ENCODE measurements at places on chromosomes 13 and 19.

GRCh38 chr13:99809926-99810325, 161.6 kb downstream of the ZIC5 start:
- no peak for DNase-seq

- DNase-seq, result peak; percentile 59
Observed at GRCh38 chr19:43779147-43779819, 1.5 kb downstream of the KCNN4 start.

GRCh38 chr19:52691215-52691610, 43.6 kb downstream of the ZNF611 start:
- DNase-seq, result no peak

DNA sequence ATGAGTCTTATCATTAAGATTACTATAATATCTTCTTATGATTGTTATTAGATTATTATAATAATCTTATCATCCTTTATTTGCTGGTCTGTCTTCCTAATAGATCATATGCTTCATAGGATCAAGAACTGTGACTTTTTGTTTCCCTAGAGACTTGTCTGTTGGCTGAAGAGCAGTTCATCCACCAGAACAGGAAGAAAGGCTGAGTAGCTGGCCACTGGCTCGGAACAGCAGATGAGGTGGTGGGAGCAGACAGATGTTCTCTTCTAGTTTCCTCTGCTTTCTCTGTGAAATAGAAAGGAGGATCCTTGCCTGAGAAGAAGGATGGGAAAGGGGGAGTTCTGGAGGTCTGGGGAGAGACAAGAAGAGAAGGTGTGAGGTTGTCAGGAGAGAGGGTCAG, 120.0 kb downstream of the CCNA1 start:
- no peak for DNase-seq

- DNase-seq, result no peak
Observed at GRCh38 chr13:80473695-80474094, 132.8 kb upstream of the SPRY2 start.

- peak; percentile 69 for DNase-seq
Observed at GRCh38 chr13:41352935-41353840, 42.1 kb downstream of the NAA16 start.

- DNase-seq, result no peak
Observed at GRCh38 chr19:1851654-1852580, 3.6 kb upstream of the REXO1 start.

DNA sequence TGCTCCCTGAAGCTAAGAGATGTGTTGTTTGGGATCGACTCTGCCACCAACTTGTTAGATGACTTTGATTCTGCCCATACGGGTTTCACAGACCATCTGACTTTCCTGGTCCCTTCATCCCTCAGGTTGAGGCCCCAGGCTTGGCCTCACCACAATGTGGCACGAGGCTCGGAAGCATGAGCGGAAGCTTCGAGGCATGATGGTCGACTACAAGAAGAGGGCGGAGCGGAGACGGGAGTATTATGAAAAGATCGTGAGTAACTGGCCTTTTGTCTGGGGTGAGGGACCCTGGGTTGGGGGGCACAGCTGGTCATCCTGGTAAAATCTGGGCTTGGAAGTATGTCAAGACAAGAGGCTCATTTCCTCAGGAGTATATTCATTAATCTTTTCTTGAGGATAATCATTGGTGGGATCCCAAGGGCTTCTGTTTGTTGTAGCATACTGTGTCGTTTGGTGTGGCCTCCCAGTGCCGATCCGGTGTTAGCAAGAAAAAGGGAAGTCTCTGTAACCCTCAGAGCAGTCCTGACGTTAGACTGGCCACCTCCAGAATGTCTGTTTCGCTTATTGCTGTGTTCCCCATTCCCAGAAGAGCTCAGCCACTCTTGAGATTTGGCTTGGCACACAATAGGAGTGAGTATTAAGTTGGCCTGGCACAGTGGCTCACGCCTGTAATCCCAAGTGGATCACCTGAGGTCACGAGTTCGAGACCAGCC, 1.4 kb downstream of the CLASRP start:
- DNase-seq, result peak; percentile 88

DNA sequence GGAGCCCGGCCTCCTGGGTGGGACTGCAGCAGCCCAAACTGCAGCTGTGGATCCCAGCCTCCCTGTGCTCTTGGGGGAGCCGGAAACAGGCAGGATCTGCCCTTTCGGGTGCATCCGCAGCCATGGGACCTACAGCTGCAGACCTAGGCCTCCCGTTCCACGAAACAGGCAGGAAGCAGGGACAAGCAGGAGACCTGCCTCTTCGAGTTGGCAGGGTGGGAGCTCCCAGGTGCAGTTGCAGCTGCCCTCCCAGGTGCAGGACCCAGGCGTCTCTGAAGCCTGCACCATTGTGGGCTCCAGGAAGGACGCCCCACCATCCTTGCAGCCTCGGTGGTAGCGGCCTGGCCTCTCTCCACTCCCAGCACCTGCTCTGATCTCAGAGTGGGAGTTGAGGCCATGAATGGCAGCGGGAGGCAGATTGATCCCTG, 189.0 kb upstream of the KLHL1 start:
- no peak for DNase-seq

GRCh38 chr13:68173111-68173510, 943.0 kb upstream of the PCDH9 start:
- DNase-seq, result no peak

DNA sequence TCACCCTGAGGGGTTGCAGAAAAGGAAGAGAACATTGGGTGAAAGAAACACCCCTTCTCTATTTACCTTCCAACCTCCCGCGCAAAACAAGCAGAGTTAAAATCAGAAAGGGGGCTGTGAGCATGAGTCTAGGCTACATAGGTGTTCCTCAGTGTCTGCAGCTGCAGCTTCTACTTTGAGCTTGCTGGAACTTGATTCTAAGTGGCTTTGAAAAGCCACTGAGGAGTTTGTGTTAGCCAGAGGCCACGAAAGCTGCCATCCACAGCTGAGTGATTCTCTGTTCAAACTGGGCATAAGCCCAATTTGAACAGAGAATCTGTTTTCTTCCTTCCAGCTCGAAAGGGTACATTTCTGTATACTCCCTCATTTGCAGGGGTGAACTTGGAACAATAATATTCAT, 343.9 kb downstream of the PCDH9 start:
- no peak for DNase-seq

GRCh38 chr13:77979721-77980385, 61.2 kb upstream of the EDNRB start:
- no peak for DNase-seq

- DNase-seq, result no peak
Observed at GRCh38 chr13:86882835-86883234, 788.3 kb upstream of the SLITRK5 start.

DNA sequence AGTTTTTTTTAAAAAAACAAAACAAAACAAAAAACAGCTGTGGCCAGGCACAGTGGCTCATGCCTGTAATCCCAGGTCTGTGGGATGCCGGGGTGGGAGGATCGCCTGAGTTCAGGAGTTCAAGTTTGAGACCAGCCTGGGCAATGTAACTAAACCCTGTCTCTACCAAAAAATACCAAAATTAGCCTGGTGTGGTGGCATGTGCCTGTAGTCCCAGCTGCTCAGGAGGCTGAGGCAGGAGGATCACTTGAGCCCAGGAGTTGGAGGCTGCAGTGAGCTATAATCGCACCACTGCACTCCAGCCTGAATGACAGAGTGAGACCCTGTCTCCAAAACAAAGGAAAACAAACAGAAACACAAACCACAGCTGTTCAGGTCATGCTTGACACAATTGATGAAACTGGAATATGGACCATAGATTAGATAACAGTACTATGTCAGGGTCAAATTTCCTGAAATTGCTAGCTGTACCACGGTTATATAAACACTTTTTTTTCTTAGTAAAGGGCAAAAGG, 6.9 kb upstream of the ANGPTL4 start:
- no peak for DNase-seq

DNA sequence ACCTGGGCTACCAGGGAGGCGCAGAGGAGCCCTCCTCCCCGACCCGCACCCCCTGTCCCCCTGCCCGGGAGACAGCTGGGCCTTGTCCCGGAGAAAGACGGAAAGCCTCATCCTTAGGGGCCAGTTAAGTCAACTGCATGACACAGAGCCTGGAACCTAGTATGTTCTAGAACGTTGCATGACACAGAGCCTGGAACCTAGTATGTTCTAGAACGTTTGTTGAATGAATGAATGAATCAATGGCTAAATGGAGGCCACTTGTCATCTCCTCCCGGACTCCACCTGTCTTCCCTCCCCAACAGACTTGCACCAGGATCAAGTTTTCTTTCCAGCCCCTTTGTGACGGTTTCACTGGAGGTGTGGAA, 706 bp downstream of the SERP2 start:
- no peak for DNase-seq

GRCh38 chr19:43470288-43470687, 4.9 kb upstream of the LYPD3 start:
- DNase-seq, result no peak

DNA sequence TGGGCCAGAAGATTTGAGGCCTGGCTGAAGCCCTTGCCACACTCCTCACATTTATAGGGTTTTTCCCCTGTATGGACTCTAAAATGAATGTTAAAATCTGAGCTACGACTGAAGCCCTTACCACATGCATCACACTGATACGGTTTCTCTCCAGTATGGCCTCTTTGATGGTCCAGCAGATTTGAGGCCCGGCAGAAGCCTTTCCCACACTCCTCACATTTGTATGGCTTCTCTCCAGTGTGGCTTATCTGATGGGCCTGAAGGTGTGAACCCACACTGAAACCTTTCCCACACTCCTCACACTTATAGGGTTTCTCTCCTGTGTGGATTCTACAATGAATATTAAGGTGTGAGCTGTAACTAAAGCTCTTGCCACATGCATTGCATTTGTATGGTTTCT, 21.0 kb downstream of the ZNF45 start:
- no peak for DNase-seq

DNA sequence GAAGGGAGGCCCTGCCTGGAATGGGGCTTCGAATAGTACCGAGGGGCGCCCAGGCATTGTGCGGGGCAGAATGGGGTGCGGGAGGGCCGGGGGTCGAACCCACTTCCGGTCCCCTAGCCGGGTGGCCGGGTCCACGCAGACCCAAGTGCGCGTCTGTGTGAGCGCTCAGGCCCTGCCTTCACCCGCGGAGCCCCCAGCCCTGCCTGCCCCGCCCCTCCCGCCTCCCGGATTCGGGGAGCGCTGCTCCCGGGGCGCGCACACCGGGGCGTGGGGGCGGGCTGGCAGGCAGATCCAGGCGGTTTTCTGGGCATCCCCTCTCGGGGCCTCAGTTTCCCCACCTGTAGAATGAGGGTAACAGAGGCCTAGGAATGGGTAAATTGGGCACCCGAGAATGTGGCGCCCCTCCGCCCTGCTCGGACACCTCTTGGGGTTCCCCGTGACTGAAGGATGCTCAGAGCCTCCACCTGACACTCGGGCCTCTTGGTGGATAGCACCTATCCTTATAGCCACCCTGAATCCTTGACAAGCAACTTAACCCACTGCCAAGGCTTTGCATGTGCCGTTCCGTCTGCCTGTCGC, 682 bp downstream of the PIK3R2 start:
- DNase-seq, result no peak

- DNase-seq, result no peak
Observed at GRCh38 chr13:67229481-67230403, at the start of gene PCDH9. Gene PCDH9 (minus strand): TSS chr13:67230336. CDS start chr13:67228440, 1,896 bp downstream.

DNA sequence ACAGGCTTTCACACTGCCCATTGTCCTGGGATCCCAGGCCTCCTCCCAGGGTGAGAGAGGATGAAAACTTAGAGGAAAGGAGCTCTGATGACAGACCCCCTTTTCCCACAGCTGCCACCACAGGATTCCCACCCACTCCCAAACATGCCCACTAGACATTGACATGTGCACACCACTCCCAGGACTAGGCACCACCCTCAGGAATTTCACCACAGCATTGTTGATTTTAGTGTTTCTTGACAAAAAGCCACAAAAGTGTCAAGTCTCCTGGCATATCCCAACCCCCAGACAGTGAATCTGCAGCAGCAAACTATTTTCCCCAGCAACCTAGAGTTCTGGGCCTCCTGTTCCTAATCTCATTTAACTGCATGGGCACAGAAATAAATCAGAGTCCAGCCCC, 10.1 kb downstream of the ZNF714 start:
- no peak for DNase-seq

DNA sequence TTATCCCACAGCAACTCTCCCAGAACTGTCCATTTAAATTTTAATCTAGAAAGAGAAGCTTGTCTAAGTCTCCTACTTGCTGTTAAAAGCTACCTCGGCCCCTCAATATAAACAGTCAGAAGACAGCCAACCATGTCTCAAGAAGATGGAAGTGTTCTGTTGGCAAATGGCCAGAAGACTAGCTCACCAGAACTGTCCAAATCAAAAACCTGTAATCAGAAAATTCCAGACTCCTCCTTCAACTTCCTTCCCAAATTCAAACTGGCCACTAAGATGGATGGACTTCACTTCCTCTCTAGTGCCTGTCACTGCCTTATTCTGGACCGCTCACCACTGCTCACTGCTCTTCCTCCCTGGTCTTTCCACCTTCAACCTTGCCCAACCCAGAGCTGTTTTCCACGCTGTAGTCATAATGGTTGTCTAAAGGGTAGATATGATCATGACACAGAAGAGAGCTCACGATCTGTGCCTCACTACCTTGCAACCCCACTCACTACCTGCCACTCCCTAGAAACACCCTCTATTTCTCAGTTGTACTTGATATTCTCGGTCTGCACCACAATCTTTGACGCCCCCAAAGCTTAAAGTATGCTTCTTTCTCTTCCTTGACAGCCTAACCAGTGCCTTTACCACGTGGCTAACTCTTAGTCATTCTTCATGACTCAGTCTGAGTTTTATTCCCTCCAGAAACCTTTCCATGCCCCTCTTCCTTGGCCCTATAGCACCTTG, 9.2 kb downstream of the FGF14 start:
- DNase-seq, result peak; percentile 4

- DNase-seq, result no peak
Observed at GRCh38 chr19:16208847-16209665, 11.3 kb downstream of the AP1M1 start.

GRCh38 chr13:45209229-45209628, 8.4 kb upstream of the KCTD4 start:
- peak; percentile 89 for DNase-seq

- no peak for DNase-seq
Observed at GRCh38 chr13:67231289-67232000, 1.3 kb upstream of the PCDH9 start.

DNA sequence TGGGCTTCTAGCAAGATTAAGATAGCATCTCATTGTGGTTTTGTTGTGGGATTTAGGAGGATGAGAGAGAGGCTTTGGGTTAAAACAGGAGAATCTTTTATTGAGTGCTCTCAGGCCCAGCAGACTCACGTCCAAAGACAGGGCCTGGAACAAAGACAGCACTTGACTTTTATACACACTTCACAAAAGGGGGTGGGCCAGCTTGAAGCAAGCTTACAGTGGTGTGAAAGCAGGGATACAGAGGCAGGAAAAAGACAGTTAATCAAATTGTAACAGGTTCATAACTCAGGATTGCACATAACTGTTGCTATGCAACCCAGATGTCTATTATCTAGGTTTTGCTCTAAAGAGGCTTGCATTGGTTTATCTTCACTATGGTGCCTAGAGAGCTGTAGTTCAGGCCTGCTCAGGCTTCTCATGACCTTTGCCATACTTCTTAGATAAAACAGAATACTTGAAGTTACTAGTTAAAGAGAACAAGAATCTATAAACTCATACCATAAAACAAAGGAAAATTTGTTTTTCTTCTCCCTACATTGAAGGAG, 42.2 kb upstream of the CEACAM21 start:
- no peak for DNase-seq

- no peak for DNase-seq
Observed at GRCh38 chr19:934197-934840, 8.5 kb downstream of the ARID3A start.
